ENCODE measurements at places on chromosomes 1 and 21.

DNA sequence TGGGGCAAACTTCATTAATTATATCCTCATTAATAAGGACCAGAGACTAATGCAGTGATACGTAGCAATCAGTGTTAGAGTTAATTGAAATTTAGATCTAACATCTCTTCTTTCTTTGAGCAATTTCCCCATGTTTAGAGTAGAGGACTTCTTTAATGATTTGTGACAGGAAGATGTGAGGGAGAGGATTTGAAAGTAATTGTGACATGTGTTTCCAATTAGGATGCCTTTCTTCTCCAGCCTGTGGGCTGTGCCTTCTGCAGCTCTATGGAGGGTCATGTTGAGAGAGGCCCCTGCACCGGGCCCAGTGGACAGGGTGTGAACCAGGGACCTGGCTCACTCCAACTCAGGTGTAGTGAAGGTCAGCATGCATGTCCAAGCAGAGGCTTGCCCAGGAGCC lies 103.0 kb downstream of the GREM2 start:
- DNase-seq, result peak; percentile 56

GRCh38 chr1:24866211-24867083 lies 63.6 kb downstream of the RUNX3 start:
- no peak for DNase-seq

DNA sequence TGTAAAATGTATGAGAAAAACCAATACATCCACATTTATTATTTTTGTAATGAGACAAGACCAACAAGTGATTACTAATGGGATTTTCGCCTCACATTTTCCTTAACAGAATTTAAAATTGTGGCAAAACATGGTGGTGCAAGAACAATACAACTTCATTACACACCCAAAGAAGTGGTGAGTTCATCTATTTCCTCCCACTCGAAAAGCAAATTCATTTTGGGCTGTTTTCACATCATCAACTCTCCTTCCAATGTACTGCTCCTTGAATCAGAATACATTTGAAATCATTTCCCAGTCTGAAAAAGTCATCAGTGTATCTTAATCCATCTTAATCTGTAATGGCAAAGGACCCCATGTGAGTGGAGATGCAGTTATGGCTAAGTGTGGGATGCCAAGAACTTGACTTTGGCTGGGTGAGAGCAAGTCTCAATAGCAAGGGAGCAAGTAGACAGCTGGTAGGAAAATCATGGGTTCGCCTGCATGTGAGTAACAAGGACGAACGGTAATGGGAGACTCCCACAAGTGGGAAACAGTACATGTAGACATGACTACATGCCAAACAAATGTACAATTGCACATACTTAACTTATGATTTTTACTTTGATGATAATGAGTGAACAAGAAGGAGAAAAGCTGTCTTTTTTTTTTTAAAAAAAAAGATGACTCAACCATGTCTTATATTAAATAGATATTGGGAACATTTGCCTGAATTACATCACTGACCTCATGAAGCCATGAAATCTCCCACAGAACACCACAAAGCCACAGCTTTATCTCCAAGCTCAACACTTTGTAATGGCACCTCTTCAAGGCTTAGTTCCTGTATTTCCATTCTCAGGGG lies 46.0 kb downstream of the RUNX1 start:
- DNase-seq, result no peak

DNA sequence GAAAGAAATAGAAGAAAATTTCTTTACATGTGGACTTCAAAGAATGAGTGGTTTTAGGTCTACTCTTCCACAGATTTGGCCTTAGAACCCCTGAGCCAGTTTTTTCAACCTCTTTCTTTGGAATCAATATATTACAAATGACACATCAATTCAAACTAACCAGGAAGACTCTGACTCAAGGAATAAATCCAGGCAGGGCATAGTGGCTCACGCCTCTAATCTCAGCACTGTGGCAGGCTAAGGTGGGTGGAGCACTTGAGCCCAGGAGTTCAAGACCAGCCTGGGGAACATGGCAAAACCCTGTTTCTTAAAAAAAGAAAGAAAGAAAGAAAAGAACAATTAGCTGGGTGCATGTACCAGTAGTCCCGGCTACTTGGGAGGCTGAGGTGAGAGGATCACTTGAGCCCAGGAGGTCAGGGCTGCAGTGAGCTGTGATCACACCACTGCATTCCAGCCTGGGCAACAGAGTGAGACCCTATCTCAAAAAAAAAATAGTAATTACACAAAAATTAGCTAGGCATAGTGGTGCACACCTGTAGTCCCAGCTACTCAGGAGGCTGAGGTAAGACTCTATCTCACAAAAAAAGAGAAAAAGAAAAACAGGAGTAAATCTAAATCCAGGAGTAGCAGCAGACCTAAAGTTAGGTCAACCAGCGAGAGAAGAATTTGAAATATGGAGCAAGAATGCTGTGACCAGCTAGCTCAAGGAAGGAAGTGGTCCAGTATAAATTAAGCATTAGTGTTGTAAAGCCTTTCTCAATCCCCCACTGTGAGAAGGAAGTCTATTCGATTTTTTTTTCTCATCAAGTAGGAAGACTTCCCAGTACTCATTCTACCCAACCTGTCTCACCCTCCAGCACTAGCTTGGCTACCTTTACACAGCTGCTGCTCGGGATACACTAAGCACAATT lies 1.9 kb downstream of the SORT1 start:
- no peak for DNase-seq

GRCh38 chr21:46472246-46472645 lies 13.6 kb downstream of the DIP2A start:
- no peak for DNase-seq

DNA sequence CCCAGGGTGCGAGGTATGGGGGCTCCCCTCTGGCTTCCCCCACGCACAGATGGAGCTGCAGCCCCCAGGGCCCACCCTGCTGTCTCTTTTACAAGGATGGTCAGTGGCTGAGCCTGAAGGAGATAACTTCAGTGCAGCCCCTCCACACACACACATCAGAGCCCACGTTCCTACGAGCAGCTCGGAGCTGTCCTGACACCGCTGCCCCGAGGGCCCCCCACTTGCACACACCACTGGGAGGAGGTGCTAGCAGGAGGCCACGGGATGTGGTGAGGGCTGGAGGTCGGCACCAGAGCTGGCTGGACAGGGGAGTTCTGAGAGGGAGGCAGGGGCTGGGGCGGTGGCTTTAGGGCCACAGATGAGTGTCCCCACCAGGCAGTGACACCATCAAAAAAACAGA lies 53.9 kb downstream of the MORN1 start:
- DNase-seq, result no peak

DNA sequence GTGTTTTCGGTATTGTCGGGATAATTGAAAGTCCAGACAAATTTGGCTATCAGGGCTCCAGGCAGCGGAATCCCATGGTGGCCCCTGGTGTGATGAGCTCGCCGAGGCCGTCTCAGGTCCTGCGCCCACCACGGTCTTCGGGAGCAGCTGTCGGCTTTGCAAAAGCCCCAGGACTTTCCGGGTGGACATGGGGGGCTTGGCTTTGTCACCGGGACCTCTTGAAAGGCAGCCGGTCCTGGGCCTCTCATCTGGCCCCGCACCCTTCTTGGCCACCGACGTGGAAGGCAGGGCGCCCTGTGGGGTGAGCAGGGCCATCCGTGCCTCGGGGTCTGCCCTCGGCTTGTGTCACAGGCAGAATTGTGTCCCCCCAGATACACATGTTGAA lies 87.1 kb upstream of the ACTRT2 start:
- DNase-seq, result no peak

GRCh38 chr1:211328866-211329475 lies 2.3 kb downstream of the TRAF5 start:
- DNase-seq, result no peak

DNA sequence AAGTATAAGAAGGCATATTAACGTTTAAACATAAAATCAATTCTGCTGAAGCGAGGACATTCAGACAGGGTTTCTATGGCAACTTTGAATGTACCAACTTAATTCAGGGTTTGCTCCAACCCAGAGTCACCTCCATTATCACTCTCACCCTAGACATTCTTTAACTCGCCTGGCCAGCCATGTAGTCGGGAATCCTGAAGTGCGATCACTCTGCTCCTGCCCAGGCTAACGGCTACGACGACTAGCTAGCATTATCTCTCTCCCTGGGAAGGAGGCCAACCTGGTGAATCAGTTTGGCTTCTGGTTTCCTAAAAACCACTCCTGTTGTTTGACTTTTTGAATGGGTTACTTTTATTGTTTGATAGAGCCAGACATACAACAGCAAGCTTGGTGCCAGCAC lies 38.9 kb upstream of the ZBTB18 start:
- DNase-seq, result no peak

- no peak for DNase-seq
Measured at GRCh38 chr1:184827600-184828368, 73.1 kb upstream of the EDEM3 start.

DNA sequence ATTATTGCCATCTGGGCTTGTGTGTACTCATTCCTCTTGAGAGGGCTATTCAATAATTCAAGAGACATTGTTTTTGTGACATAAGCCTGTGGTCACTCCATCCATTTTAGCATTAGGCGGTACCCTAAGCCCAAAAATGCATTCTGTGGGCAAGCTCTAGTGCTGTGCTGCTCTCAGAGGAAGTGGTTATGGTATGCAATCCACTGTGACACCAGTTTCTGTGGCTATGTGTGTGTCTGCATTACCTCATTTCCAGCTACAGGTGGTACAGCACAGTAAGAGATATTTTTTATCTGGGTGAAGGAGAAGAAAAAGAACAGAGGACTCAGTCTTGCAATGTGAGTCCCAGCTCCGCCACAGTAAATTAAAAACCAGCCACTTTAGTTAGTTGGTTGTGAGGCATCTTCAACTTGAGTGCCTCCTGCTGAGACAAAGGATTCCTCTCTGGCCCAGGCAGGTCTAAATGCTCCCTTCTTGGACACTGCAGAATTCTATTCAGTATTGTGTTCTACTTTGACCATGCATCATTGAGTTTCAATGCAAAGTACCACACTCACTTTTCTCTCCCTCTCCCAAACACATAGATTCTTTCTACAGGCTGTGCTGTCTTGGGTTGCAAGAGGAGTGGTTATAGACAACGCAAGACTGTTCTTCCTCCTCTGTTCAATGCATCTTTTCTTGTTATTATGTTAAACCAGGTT lies 777.8 kb upstream of the BRINP3 start:
- no peak for DNase-seq

DNA sequence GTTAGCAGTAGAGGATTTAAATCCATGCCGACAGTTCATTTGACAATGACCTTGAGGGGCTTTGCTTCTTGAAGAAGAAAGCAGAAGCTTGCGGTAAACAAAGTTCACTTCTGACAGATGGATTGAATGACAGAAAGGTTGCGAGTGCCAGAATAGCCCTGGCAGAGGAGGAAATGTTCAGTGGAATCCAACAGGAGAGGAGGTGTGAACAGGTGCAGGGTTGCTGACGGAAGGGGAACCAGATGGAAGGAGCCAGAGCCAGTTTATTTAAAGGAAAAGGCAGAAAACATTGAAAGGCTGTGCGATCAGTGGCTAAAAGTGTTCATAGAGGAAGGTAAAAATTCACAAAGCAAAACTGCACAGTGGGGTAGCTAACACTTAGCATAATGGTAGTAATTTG lies 141.0 kb downstream of the SDCCAG8 start:
- DNase-seq, result no peak

GRCh38 chr1:40798366-40799281 lies 15.0 kb downstream of the KCNQ4 start:
- DNase-seq, result no peak

Data from SK-N-SH (cell line).